ENCODE measurements at places on chromosomes 7 and 10. TPM values are rescaled to one million over a fixed set of nuclear protein-coding genes. Genes with fewer than 3 reads are reported as not detected.

SFMBT2 gene
- polyA plus RNA-seq = 5.0 TPM

PRF1 gene
- polyA plus RNA-seq = 1.3 TPM

ANXA8 gene
- polyA plus RNA-seq = 14.3 TPM

CALD1 gene
- 1,279 TPM for polyA plus RNA-seq

POP7 gene
- polyA plus RNA-seq = 39.1 TPM

PNLIPRP2 gene
- 0.06 TPM for polyA plus RNA-seq

TRIM74 gene
- 0.41 TPM for polyA plus RNA-seq

OR9A2 gene
- polyA plus RNA-seq = not detected

SCART1 gene
- polyA plus RNA-seq = 0.86 TPM

ZNF365 gene
- polyA plus RNA-seq = 0.10 TPM

FAM25G gene
- polyA plus RNA-seq = not detected

PI4K2A gene
- 11.7 TPM for polyA plus RNA-seq

ARHGEF5 gene
- 4.4 TPM for polyA plus RNA-seq

OR13A1 gene
- polyA plus RNA-seq = 0.32 TPM

FZD8 gene
- 3.1 TPM for polyA plus RNA-seq

TET1 gene
- polyA plus RNA-seq = 0.53 TPM

MGAM2 gene
- polyA plus RNA-seq = 0.03 TPM

ADCY1 gene
- polyA plus RNA-seq = 1.2 TPM

ZNF117 gene
- polyA plus RNA-seq = 3.1 TPM

PANK1 gene
- 2.5 TPM for polyA plus RNA-seq

VPS37D gene
- 4.7 TPM for polyA plus RNA-seq

GPR26 gene
- not detected for polyA plus RNA-seq

CPA2 gene
- polyA plus RNA-seq = 0.09 TPM

ZNF503 gene
- 31.1 TPM for polyA plus RNA-seq

FAM20C gene
- 86.5 TPM for polyA plus RNA-seq

CNPY1 gene
- not detected for polyA plus RNA-seq

OLAH gene
- 0.47 TPM for polyA plus RNA-seq

FBXW4 gene
- polyA plus RNA-seq = 55.5 TPM

AVPI1 gene
- polyA plus RNA-seq = 21.2 TPM

SPAM1 gene
- not detected for polyA plus RNA-seq

SFRP5 gene
- polyA plus RNA-seq = 4.8 TPM

SPOCK2 gene
- polyA plus RNA-seq = 10.1 TPM

ZFYVE27 gene
- 17.0 TPM for polyA plus RNA-seq

PDIA4 gene
- polyA plus RNA-seq = 71.6 TPM

OR6V1 gene
- polyA plus RNA-seq = not detected

PTPRE gene
- polyA plus RNA-seq = 5.7 TPM

CDK5 gene
- polyA plus RNA-seq = 9.4 TPM

SPDYE11 gene
- not detected for polyA plus RNA-seq

DIP2C gene
- polyA plus RNA-seq = 21.0 TPM

H2AZ2 gene
- polyA plus RNA-seq = 127 TPM

PSD gene
- polyA plus RNA-seq = 276 TPM

Data from urinary bladder (tissue), 4 donors.